ENCODE measurements at places on chromosomes 16 and 17. TPM values are rescaled to one million over a fixed set of nuclear protein-coding genes. Genes with fewer than 3 reads are reported as not detected.

DNA sequence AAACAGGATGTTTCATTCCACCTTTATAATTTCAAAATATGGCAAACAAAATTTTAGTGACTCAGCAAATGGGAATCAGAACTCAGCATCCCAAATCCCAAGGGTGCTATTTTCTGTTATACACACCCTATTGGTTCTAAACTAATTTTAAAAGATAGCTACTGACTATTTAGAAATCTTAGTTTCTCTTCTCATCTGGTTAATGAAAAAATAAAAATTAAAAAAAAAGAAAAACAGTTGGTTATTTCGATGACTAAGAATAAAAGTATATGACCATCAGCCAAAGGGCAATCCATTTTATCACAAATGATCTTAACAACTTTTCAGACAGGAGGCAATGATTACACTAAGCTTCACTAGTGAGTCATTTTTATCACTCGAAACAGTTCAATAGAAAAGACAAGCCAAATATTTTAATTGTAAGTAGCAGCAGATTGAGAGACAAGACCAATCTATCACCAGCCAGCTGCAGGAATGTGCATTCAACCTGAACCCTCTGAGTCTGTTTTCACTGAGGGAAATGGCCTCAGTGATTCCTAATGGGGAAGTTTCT is 15.2 kb downstream of the PHLPP2 start:
- H3K36me3 ChIP-seq: peaks cover 2% of the 10 kb centered on the region
- no peaks in the 10 kb centered on the region for H3K27me3 ChIP-seq
- H3K27ac ChIP-seq: no peak overlapping the region
- no peak for DNase-seq
- H3K4me1 ChIP-seq: peaks cover 5% of the 10 kb centered on the region
- no peak overlapping the region for H3K4me3 ChIP-seq

- H3K27me3 ChIP-seq: no peaks in the 10 kb centered on the region
- no peak overlapping the region for H3K27ac ChIP-seq
- DNase-seq: no peak
- no peaks in the 10 kb centered on the region for H3K36me3 ChIP-seq
These were observed 8.1 kb upstream of the TNFRSF13B start for GRCh38 chr17:16980061-16980460.

The PIK3R6 gene
- total RNA-seq: 0.71 TPM

The SLFN5 gene
- 52.0 TPM for total RNA-seq

Measured in activated CD4-positive, alpha-beta memory T cell treated with anti-CD3 and anti-CD28 coated beads for 36 hours (primary cell).